Bronchial epithelial cell (primary cell): ENCODE measurements at places on chromosomes 5 and 9.
A peak's percentile ranks its signal among the peaks of the same experiment; 100 is the strongest.

- DNase-seq, result peak; percentile 66
Measured at GRCh38 chr5:151870820-151871219, 53.8 kb downstream of the GLRA1 start.

DNA sequence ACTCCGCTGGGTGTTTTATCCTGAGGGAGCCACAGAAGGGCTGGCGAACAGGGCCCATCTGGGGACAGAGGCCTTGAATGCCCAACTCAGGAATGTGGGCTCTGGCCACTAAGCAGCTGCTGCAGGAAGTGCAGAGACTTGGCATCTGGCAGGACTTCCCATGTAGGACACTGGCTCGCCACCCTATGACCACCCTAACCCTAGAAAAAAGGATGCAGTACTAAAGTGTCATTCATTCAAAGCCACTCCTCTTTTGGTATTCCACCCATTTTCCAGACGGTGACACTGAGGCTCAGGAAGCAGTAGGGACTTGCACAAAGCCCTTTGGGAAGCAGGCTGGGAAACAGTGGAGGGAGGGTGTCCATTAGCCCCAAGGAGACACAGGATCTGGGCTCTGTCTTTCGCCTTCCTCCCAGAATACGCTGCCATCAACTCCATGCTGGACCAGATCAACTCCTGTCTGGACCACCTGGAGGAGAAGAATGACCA, 3.0 kb downstream of the BBLN start:
- no peak for DNase-seq

GRCh38 chr9:18068900-18069299, 405.1 kb upstream of the ADAMTSL1 start:
- DNase-seq, result peak; percentile 8

DNA sequence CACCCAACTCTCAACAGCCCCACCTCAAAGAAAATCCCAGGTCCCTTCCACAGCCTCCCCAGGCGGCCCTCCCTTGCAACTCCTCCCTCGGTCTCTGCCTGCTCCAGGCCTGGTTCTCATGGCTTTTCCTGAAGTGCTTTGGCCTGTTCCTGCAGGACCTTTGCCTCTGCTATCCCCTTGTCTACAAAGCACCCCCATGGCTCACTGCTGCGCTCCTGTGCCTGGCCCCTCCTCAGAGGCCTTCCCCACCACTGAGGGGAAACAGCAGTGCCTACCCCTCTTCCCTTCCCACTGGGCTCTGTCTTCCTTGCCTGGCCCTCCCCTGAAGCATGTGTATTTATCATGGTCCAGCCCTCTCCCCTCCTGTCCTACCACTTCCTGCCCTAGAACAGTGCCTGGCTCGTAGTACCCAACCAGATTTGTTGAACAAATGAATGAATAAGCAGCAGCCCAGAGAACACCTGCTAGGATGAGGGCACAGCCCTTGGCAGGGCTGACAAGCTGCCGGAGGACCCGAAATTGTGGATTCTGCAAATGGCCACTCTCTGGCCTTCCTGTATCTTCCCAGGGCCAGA, 68.6 kb upstream of the LRRTM2 start:
- no peak for DNase-seq

- DNase-seq, result no peak
Measured at GRCh38 chr5:120151181-120151580, 312.9 kb upstream of the PRR16 start.

DNA sequence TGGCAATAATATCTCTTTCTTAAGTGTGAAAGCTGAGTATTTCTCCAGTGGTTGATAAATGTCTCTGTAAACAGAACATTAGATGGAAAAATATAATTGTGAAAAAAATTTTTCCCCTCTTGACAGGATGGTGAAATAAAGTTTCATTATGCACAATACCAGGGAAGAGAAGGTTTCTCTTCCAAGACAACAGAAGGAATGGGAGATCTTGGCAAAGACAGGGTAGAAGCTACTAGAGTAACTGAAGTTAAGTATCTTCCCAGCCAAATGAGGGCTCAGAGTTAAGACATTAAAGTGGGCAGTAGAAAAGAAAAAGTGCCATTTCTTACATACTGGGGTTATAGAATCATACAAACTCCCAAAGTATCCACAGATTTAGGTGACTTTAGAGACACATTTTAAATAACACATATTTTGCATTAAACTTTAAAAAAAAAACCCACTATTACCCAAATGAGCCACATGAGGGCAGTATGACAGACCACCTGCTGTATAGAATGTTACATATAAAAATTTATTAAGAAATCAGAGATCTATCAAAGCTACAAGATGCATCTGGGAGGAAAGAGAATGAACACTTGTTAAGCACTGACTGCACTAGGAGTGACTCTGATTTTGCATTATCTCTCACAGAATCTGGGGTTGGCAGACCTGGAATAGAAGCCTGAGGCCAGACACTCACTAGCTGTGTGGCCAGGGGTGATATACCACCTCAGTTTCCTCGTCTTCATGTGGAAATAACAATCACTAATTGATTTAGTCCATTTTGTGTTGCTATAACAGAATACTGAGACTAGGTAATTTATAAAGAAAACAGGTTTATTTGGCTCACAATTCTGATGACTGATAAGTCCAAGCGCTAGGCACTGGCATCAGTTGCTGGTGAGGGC, 98.5 kb downstream of the ARSB start:
- peak; percentile 16 for DNase-seq

GRCh38 chr5:43101491-43101890, 19.2 kb upstream of the ZNF131 start:
- DNase-seq, result peak; percentile 65

DNA sequence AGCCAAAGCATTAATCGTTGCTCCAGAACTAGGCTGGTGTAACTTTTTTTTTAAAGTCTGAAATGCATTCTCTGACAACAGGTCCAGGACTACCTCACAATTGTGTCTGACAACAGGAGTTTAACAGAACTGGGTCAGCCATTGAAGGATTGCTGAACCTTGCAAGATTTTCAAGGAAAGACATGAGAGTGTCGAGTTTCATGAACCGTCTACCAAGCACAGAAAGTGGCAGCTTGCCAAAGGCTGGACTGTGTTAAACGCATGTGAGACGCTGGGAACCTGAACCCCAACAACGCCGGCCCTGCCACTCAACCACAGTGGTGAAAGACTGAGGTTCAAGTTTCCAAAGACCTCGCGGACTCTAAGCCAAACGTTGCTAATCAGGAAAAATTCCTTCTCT, 79.1 kb downstream of the LHFPL2 start:
- peak; percentile 64 for DNase-seq

GRCh38 chr9:133533857-133534256, 647 bp upstream of the ADAMTSL2 start:
- DNase-seq, result no peak

DNA sequence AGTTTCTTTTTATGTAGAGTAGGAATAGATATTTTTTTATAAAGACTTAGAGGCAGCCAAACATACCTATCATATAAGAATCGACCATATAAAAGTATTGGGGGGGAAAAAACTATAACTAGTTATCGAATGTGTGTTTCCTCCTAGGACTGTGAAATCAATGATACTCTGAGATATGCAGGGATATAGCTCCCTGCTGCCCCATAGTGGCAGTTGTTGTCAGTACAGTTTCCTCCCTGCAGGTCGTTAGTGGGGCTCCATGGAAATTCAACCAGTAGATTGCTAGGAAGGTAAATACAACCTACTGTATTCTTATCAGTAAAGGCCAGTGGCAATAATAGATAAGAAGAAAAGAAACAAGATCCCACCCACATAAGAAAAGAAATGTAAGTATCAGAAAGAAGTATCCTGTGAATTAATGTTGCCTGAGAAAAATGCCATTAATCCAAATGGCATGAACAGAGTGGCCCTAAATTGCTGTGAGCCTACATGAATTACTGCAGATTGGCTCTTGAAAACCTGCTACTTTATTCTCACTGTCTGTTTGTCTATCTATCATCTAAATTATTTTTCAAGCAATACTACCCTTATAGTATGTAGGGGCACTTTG, 136.9 kb upstream of the FBN2 start:
- peak; percentile 56 for DNase-seq

DNA sequence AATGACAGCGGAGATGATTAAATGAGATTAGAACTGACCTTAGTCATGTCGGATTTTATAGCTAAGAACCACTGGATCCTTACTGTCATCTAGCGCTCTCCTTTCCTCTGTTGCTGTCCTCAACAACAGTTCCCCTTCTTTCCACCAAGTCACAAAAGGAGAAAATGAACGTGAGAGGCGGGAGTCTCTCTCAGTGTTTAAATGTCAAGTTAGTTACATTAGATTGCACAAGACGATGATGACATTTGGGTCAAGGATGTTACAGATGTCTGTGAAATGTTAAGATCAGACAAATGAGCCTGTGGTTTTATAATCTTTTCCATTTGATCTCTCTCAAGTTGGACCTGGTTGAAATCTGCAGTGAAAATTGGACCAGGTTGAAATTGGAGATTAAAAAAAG, 53.5 kb downstream of the FBXO38 start:
- no peak for DNase-seq

GRCh38 chr5:149887622-149888183, 56.9 kb downstream of the PDE6A start:
- DNase-seq, result no peak

DNA sequence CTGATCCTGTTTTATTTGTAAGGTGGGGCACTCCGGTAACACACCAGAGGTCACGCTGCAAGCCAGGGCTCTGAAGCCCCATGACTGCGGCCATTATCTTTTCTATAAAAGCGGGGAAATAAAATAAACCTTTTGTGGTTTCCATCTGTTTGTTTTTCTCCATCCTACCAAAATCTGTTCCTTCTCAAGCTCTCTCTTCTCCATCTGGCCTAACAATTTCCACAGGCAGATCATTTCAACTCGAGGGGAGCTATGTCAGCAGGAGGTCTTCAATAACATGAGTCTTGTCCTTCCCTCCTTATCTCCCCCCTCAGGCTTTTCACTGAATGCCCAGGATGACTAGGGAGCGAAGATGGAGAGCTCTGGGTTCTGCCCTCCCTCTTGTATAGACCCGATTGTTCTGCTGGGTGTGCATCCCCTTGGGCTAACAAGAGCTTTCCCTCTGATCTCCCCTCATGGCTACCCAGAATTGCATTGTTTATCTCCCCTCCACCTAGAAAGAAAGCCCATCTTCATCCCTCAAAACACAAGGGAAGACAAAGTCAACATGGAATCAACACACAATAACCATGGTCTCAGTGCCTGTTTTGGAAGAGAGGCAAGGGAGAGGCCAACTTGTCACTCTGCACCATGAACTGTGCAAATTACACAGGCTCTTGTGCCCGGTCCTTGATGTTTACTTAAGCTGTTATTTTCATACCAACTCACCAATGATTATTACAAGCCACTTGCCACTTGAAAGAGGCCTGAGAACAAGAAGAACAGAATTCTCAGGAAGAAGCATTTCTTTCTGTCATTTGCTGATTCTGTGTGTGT, 187.8 kb downstream of the FANCC start:
- no peak for DNase-seq

DNA sequence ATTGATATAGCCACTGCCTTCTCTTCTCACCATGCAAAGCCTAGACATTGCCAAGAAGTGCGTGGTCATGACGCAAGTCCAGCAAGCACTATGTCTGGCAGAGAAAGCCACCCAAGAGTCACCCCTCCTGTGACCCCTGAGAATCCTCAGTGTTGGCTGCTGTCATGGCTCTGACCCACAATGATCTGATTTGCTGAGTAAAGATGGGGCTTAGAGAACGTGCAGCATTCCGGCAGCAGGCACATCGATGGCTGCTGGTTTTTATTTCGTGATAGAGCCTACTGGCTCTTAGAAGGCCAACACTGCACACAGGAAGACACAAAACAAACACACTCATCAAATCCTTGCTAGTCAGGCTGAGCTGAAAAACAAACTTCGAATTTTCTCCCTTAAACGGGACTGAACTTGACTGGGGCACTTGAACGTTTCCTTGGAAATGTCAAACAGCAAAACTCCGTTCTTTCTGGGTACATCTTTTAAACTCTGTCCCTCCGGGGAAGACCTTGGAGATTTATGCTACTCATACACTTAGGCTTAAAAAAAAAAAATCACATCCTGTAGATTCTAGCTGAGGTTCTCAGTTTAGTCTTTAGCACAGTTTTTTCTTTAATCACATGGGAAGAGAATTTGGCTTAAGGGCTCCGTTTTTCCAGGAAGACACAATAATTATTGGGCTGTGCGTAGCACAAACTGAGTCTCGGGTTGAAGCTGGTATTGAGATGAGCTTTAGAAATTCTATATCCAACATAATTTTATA, 88.2 kb upstream of the BASP1 start:
- DNase-seq, result peak; percentile 44

DNA sequence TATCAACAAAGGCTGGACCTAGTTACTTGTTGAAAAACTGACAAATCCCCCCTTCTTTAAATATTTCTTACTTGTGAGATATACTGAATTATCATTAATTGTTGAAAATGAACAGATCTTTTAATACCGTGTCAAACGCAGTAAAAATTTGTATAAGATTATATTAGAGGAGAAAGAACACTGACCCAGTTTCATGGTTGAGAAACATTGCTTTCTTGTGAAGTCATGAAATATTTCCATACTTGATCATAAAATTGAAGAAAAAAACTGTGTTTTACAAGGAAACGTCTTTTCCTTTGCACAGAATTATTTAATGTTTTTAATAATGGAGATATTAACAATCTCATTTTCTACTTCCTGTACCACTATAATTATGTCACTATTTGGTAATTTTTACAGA, 45.8 kb downstream of the MOCS2 start:
- no peak for DNase-seq

GRCh38 chr5:65986050-65986451, 59.7 kb downstream of the ERBIN start:
- DNase-seq, result peak; percentile 27

- peak; percentile 75 for DNase-seq
Measured at GRCh38 chr9:104863180-104863883, 64.6 kb downstream of the ABCA1 start.

GRCh38 chr5:158875272-158875679, 224.4 kb downstream of the EBF1 start:
- peak; percentile 40 for DNase-seq

DNA sequence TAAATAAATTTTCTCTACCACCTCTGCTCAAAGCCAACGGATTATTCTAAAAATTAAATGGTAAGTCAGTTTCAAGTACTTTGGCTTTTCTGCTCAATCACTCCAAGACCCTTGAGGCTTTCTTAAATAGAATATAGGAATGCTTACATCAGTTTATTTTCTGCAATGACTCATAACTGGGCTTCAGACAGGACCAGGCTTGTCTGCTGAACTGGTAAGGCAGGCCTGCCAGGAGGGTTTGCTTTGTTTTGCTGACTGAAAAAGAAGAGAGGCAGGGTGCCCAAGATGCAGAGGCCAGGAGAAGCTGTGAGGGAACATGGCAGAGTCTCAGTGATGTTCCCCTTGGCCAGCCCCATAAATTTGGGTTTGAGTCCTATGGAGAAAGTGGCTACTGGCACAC, 60.3 kb upstream of the EPB41L4A start:
- DNase-seq, result peak; percentile 94

GRCh38 chr9:133002147-133003070, 23.9 kb downstream of the GFI1B start:
- DNase-seq, result peak; percentile 87

- DNase-seq, result no peak
Measured at GRCh38 chr9:125145425-125145824, 2.1 kb upstream of the SCAI start.

DNA sequence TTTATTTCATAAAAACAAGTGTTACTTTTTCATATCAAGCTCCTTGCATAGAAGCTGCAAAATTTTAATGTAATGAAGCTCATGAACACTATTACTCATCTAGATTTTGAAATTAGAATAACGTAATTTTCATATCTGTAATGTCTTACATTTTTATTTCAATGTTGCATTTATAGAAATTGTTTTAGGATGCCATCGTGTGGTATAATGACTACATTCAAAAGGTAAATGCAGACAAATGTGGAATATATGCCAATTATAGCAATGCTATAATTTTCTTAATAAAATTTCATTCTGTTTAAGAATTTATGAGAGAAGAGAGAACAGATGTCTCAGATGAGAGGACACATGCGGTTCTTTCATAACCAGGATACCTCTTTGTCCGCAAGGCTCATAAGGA, 230.2 kb downstream of the TMEM232 start:
- no peak for DNase-seq
